ENCODE measurements at places on chromosomes 4 and X. TPM values are rescaled to one million over a fixed set of nuclear protein-coding genes. Genes with fewer than 3 reads are reported as not detected.

The CENPI gene
- 4.2 TPM for total RNA-seq

The KLB gene
- total RNA-seq, result 1.0 TPM

The NDUFA1 gene
- total RNA-seq, result 41.8 TPM

The USP17L29 gene
- not detected for total RNA-seq

The KDR gene
- 30.8 TPM for total RNA-seq

The FGB gene
- total RNA-seq, result not detected

The XAGE2 gene
- total RNA-seq, result 9.3 TPM

The SLC2A9 gene
- total RNA-seq, result 5.4 TPM

The ARHGAP24 gene
- 31.1 TPM for total RNA-seq

The MAGEA11 gene
- not detected for total RNA-seq

The GPR101 gene
- total RNA-seq, result not detected

The WDR13 gene
- total RNA-seq, result 154 TPM

The PABPC5 gene
- 0.76 TPM for total RNA-seq

The MND1 gene
- total RNA-seq, result 1.4 TPM

The PITX2 gene
- total RNA-seq, result not detected

The ZCCHC18 gene
- total RNA-seq, result 0.20 TPM

The ZMAT1 gene
- 23.7 TPM for total RNA-seq

The TLL1 gene
- 2.0 TPM for total RNA-seq

The NDNF gene
- total RNA-seq, result 121 TPM

The FHIP1A gene
- total RNA-seq, result 23.2 TPM

The RRH gene
- total RNA-seq, result not detected

The ERCC6L gene
- total RNA-seq, result 0.14 TPM

The USP17L12 gene
- not detected for total RNA-seq

The IGFBP7 gene
- 584 TPM for total RNA-seq

The MID2 gene
- total RNA-seq, result 12.7 TPM

The TMSB15A gene
- total RNA-seq, result not detected

The CT47A1 gene
- total RNA-seq, result not detected
